ENCODE measurements at places on chromosomes 7 and 10.

- no peak overlapping the region for H3K4me3 ChIP-seq
- no peaks in the 10 kb centered on the region for H3K36me3 ChIP-seq
- no peaks in the 10 kb centered on the region for H3K27me3 ChIP-seq
- no peaks in the 10 kb centered on the region for H3K4me1 ChIP-seq
- peak; percentile 37 for DNase-seq
- no peak overlapping the region for H3K27ac ChIP-seq
Observed at GRCh38 chr7:124635416-124635815, 130.2 kb downstream of the GPR37 start.

- no peak overlapping the region for H3K27ac ChIP-seq
- no peak for DNase-seq
- peaks cover 7% of the 10 kb centered on the region for H3K27me3 ChIP-seq
Observed at GRCh38 chr7:150337659-150338081, 3.8 kb downstream of the RARRES2 start.

DNA sequence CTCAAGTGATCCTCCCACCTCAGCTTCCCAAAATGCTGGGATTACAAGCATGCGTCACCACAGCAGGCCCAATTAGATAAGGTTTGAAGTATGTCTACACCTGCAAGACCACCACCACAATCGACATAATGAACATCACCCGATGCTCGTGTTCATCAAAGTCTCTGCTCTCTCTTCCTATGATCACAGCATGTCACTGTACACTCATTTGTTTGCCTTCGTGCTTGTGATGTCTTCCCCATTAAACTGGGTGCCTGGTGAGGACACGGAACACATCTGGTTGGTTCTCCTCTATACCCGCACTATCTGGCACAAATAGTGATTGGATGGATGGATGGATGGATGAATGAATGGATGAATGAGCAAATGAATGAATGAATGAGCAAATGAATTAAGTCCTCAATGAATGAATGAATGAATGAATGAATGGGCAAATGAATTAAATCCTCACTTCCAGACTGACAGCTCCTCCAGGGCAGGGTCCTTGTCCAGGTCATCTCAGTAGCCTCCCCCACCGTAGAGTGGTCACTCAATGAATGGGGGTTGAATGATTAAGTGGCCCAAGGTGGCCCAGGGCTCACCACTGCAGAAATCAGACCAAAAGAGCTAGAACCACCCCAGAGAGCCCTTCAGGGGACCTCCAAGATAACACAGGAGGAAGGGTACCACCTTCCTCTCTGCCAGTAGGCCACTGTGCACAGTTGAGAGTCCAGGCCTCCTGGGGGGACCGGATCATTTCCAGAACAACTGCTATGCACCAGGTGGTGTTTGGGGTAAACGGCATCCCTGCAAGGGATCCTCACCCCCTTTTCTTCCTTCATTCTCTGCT, 101.9 kb upstream of the TNRC18 start:
- no peak for DNase-seq
- no peak overlapping the region for H3K27ac ChIP-seq
- H3K36me3 ChIP-seq, result peaks cover 48% of the 10 kb centered on the region
- no peak overlapping the region for H3K4me3 ChIP-seq
- no peaks in the 10 kb centered on the region for H3K27me3 ChIP-seq

- no peak overlapping the region for H3K27ac ChIP-seq
- H3K27me3 ChIP-seq, result no peaks in the 10 kb centered on the region
- peak; percentile 58 for DNase-seq
- no peaks in the 10 kb centered on the region for H3K4me1 ChIP-seq
Observed at GRCh38 chr10:26890956-26891355, 30.2 kb upstream of the ABI1 start.

GRCh38 chr10:49140304-49141177, 6.7 kb upstream of the FAM170B start:
- peaks cover 2% of the 10 kb centered on the region for H3K4me1 ChIP-seq
- H3K27me3 ChIP-seq, result no peaks in the 10 kb centered on the region
- H3K27ac ChIP-seq, result no peak overlapping the region
- no peaks in the 10 kb centered on the region for H3K36me3 ChIP-seq

DNA sequence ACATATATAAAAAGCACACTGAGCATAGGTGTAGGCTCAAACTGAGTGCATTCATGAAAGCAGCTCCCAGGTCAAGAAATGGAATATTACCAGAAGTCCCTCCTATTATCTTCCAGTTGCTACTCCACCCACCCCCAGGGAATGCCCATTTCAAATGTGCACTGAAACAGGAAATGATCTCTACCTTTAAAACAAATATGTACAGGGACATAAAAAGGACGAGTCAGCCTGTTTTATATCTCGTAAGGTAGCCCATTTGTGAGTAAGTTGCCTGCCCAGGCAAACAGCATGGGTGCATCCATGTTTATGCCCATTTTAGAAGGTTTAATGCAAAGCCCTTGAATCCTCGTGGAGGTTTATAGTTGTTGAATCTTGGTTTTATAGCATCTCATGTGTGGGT, 10.4 kb downstream of the FFAR4 start:
- no peaks in the 10 kb centered on the region for H3K27me3 ChIP-seq
- H3K4me1 ChIP-seq, result no peaks in the 10 kb centered on the region
- no peaks in the 10 kb centered on the region for H3K36me3 ChIP-seq
- no peak overlapping the region for H3K27ac ChIP-seq
- H3K4me3 ChIP-seq, result no peak overlapping the region
- no peak for DNase-seq

GRCh38 chr7:4681886-4682620, at the start of gene FOXK1:
Gene FOXK1 (plus strand): TSS chr7:4682295. CDS start chr7:4682309, 14 bp downstream.
- peaks cover 6% of the 10 kb centered on the region for H3K27me3 ChIP-seq
- no peaks in the 10 kb centered on the region for H3K36me3 ChIP-seq
- no peak for DNase-seq
- no peak within 1 kb of the TSS for H3K27ac ChIP-seq
- peaks cover 7% of the 10 kb centered on the region for H3K4me1 ChIP-seq

DNA sequence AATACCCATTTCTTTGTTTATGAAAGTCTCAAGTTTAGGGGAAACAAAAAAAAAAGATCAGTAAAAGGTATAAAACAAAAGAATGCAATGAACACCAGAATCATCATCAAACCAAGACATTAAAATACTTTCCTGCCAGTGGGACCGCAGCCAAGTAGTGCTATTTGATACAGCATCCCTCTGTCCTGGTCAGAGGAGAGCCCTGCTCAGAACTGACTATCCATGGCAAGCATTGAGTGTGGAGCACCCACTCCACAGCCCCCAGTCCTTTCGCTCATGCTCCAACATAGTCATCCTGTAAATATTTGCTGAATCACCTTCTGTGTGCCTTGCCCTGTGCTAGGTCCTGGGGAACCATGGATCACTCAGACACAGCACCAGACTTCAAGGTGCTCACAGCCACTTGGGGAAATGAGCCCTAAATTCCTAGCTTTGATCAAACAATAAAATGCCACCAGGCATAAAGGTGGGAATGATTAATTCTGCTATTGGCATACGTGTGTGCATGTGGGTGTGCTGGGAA, 213.6 kb upstream of the TBX20 start:
- H3K4me1 ChIP-seq, result no peaks in the 10 kb centered on the region
- no peaks in the 10 kb centered on the region for H3K36me3 ChIP-seq
- no peak overlapping the region for H3K27ac ChIP-seq
- no peak overlapping the region for H3K4me3 ChIP-seq
- H3K27me3 ChIP-seq, result no peaks in the 10 kb centered on the region

- no peak overlapping the region for H3K4me3 ChIP-seq
- no peaks in the 10 kb centered on the region for H3K27me3 ChIP-seq
Observed at GRCh38 chr10:79162861-79163665, 94.3 kb downstream of the ZMIZ1 start.

- no peak for DNase-seq
- peaks cover 2% of the 10 kb centered on the region for H3K4me1 ChIP-seq
- no peak overlapping the region for H3K4me3 ChIP-seq
- H3K36me3 ChIP-seq, result no peaks in the 10 kb centered on the region
- H3K27me3 ChIP-seq, result no peaks in the 10 kb centered on the region
- H3K27ac ChIP-seq, result no peak overlapping the region
Observed at GRCh38 chr7:29042824-29043231, 84.7 kb upstream of the TRIL start.

DNA sequence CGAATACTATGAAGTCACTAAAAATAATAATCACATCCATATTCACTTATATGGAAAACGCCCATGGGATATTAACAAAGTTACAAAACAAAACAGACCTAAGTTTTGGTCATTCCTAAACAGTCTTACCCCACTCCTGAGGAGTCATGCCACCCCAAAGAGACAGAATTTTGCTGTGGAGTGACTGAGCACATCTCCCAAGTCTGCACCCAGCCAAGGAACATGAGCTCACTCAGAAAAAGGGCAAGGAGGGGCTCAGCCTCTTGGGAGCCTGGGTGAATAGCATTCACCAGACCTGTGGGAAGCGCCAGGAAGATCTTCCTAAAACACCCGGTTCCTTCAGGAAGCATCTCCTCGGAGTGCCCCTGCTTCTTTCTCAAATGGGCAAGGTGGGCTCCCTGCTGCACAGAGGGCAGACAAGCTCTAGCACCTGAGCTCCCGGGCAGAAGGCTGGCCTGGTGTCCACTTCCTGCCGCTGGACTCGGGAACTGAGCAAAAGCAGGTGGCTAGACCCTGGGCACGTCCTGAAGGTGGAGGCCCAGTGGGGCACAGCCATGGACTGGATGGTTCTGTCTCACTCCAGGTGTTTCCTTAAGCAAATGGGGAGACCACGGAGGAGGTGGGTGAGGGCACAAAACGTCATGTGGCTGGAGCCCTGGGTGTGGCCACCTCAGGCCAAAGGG, 31.0 kb downstream of the TNS3 start:
- H3K4me1 ChIP-seq, result no peaks in the 10 kb centered on the region
- DNase-seq, result no peak
- no peaks in the 10 kb centered on the region for H3K36me3 ChIP-seq
- no peaks in the 10 kb centered on the region for H3K27me3 ChIP-seq

DNA sequence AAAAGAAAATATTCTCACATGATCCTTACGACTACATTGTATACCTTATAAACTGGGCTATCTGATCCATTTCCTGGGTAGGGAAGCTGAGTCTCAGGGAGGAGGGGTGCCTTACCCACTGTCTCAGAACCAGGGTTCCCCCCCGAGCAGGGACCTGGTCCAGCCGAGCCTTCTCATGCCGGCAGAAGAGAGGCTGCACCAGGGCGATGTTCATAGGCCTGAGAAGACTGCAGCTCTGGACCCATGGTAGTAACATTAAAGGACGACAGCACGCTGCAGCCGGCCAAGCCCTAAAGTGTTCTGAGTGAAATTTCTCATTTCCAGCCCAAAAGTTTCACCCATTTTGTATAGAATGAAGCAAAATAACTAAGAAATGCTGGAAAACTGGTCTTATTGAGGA, 163.0 kb upstream of the TNS3 start:
- no peak for DNase-seq
- H3K4me1 ChIP-seq, result 0 out of 2 replicates have a peak, but pooled peaks cover 2% of the 10 kb centered on the region
- no peaks in the 10 kb centered on the region for H3K27me3 ChIP-seq
- no peak overlapping the region for H3K27ac ChIP-seq
- H3K4me3 ChIP-seq, result no peak overlapping the region

DNA sequence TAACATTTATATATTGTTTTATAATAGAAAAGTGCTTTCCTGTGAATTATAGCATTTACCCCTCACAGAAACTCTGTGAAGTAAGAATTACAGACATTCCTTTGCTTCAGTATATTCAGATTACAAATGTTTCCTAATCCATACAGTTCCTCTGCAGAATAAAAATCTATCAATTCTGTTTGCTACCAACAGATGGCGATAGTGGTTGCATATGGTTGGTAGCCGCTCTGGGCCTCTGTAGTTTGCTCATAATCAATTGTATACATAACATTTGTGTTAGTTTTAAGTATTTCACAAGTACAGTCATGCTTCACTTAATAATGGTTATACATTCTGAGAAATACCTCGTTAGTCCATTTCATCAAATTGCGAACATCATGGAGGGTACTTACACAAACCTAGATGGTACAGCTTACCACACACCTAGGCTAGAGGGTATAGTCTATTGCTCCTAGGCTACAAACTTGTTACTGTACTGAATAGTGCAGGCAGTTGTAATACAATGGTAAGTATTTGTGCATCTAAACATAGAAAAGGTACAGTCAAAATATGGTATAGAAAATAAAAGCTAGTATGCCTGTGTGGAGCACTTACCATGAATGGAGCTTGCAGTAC, 94.4 kb upstream of the STEAP4 start:
- no peaks in the 10 kb centered on the region for H3K36me3 ChIP-seq
- no peak overlapping the region for H3K27ac ChIP-seq
- no peak for DNase-seq
- H3K27me3 ChIP-seq, result no peaks in the 10 kb centered on the region
- no peaks in the 10 kb centered on the region for H3K4me1 ChIP-seq

- no peak overlapping the region for H3K27ac ChIP-seq
- no peaks in the 10 kb centered on the region for H3K36me3 ChIP-seq
- no peak overlapping the region for H3K4me3 ChIP-seq
- no peaks in the 10 kb centered on the region for H3K4me1 ChIP-seq
- H3K27me3 ChIP-seq, result no peaks in the 10 kb centered on the region
- DNase-seq, result no peak
Observed at GRCh38 chr10:76466836-76467503, 1035.5 kb downstream of the LRMDA start.
